H7 (cell line): ENCODE measurements at places on chromosomes 7 and 10. TPM values are rescaled to one million over a fixed set of nuclear protein-coding genes. Genes with fewer than 3 reads are reported as not detected.

GRCh38 chr7:34425631-34426384, 232.2 kb upstream of the NPSR1 start:
- no peak for DNase-seq

DNA sequence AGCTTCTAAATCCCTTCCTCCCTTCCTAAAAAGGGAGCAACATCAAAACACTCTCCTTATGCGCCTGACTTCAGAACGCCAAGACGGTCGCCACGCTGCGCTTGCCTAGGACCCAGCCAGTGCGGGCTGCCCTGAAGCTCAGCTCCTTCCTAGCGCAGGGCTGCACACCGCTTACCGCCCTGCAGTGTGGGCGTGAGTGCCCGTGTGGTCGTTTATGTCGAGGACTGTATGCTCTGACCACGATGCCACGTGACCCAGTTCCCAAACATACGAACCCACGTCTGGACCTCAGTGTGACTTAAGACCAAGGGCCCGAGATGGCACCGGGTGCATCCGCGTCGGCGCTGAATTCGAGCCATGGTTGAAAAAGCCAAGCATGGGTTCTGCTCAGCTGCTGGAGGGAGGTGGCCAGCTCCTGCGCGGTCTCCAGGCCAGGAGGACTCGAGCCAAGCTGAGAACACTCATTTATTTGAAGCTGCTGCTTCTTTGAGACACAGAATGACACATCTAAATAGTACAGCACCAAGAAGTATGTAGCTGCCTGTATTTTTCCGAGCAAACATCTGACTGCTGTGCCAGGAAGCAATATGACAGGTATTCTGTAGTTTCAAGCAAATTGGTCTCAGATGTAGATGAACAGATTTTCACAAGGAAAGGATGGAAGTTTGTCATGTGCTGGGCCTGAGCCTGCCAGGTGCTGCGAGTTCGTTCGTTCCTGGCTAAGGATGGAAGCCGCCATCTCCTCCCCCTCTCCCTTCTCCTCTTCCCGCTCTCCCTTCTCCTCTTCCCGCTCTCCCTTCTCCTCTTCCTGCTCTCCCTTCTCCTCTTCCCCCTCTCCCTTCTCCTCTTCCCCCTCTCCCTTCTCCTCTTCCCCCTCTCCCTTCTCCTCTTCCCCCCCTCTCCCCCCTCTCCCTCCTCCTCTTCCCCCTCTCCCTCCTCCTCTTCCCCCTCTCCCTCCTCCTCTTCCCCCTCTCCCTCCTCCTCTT, 184.7 kb downstream of the EBF3 start:
- DNase-seq: no peak

DNA sequence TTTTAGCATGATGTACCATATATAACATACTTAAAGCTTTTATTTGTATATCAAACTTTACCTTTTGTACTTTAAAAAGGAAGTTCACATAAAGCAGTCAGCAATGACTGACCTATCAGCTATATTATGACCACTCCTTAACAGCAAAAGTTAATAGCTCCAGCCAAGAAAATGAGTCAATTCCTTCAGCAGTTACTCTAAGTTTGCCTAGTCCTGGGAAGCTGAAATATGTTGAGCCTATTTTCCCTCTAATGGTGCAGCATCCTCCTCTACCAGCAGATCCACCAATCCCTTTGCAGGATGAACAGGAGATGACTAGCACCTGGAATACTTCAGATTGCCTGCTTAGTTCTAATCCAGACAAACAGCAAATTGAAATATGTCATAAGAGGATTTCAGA, 64.2 kb downstream of the CUL2 start:
- DNase-seq: no peak

DNA sequence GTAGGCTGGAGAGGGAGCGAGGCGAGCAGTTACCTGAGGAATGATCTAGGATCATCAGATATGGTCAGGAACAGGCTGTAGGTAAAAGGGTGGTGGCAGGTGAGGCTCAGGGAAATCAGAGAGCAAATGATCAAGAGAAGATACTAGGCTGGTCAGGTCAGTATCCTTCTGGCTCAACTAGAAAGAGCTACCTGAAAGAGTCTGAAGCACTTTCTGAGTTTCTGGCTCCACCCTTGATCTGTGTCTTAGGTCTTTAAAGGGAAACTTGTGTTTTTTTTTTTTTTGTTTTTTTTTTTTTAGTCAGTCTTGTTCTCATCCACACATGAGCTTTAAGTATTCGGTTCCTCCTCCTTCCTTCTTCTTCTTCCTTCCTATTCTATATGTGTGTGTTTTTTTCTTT, 10.5 kb downstream of the ADAM22 start:
- no peak for DNase-seq

DNA sequence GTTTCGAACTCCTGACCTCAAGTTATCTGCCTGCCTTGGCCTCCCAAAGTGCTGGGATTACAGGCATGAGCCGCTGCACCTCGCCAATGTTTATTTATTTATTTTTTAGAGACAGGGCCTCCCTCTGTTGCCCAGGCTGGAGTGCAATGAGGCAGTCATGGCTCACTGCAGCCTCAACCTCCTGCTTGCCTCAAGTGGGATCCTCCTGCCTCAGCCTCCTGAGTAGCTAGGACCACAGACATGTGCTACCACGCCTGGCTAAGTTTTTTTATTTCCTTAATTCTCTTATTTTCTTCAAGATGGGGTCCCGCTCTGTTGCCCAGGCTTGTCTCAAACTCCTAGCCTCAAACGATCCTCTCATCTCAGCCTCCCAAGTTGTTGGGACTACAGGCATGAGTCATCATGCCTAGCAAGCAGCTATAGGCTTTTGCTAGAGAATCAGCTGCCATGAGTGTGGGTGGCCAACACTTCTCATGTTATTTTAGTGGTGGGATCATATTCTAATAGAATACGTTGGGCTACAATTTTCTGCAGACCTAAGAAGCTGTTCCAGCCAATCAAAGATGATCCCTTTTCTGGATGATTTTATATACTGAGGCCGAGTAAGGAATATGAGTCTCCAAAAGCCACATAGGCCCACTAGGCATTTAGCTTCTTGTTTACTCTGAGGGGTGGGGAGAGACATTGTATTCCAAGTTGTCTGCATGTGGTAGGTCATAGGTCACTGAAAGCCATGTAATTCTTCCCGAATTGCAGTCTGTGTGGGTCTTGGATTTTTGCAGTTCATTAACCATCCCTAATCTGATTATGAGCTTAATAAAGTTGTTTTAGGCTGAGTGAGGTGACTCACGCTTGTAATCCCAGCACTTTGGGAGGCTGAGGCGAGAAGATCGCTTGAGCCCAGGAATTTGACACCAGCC, 7.6 kb upstream of the TMEM248 start:
- DNase-seq: no peak

Gene STAG3
- total RNA-seq: 2.4 and 10.3 TPM in 2 replicates

Gene OR2A14
- not detected in 2 replicates for total RNA-seq

Gene CYP3A4
- total RNA-seq: not detected in 2 replicates

Gene FAM25G
- not detected in 2 replicates for total RNA-seq

Gene CC2D2B
- total RNA-seq: 0.07 and 0.35 TPM in 2 replicates

Gene BCCIP
- 72.6 and 83.6 TPM in 2 replicates for total RNA-seq
